ENCODE measurements at places on chromosomes 6 and 20.

GRCh38 chr6:30886897-30887255, 2.6 kb downstream of the DDR1 start:
- DNase-seq, result no peak

DNA sequence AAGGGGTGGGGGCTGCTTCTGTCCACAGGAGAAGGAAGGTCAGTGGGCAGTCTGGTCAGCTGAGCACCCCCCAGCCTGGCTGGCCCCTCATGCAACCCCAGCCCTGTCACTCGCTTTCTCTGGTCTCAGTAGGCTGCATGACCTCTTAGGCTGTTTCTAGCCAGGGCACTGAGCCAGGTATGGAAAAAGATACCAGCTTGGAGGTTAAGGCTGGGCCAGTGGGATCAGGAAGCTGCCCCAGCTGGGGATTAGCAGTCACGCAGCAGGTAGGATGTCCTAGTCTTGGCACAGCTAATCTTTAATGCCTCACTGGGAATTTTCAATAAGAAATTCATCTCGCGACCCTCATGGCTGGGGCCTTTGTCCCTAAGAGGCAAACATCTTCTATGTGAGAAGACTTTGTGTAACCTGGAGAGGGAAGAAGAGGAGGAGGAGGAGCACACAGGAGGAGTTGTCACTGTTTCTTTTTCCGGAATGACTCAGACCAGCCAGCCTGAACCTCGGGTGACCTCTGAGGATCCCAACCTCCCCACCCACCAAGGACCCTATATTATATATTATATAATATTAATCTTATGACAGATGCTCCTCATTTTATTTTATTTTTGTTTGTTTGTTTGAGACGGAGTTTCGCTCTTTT, 2.4 kb upstream of the BPIFA2 start:
- DNase-seq, result no peak

DNA sequence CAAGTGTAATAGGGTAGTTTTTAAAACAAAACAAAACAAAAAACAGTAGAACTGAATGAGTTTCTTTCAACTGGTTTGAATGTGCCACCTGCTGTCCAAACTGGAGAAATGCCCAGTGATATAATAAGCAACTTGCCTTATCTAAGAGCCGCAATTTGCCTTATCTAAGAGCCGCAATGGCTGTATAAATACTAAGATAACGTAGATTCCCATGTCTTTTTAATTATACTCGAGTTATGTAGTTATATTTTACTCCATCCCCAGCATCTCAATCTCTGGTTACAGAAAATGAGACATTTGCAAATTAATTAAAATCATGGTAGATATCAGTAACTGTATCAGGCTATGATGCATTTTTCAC, 67.2 kb downstream of the RPP40 start:
- peak; percentile 50 for DNase-seq

DNA sequence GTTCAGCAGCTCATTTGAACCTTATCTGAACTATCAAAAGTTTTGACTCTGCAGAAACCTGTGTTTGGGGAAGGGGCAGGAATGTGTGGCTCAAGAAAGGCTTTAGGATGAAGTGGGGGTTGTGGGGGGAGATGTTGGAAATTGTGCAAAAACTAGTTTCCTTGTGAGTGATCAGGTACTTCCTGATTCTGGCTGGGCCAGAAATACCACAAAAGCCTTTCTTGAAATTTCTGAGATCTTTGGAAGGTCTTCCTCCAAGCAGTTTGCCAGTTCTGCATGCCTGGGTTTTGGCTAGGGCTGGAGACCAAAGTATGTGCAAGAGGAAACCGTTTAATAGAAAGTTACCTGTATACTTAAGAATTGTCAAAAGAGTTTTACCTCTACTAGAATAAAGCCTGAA, 116.6 kb downstream of the BMP2 start:
- DNase-seq, result no peak
